ENCODE measurements at places on chromosomes 4 and X.

GRCh38 chr4:77025643-77026321 is 50.0 kb downstream of the CCNI start:
- peak; percentile 48 for DNase-seq

- DNase-seq: no peak
These were observed 30.9 kb downstream of the FAM9C start for GRCh38 chrX:13013363-13014110.

- no peak for DNase-seq
These were observed 191.3 kb downstream of the SMIM20 start for GRCh38 chr4:26105337-26105736.

- peak; percentile 65 for DNase-seq
These were observed 285.4 kb upstream of the BOD1L1 start for GRCh38 chr4:13912966-13913365.

DNA sequence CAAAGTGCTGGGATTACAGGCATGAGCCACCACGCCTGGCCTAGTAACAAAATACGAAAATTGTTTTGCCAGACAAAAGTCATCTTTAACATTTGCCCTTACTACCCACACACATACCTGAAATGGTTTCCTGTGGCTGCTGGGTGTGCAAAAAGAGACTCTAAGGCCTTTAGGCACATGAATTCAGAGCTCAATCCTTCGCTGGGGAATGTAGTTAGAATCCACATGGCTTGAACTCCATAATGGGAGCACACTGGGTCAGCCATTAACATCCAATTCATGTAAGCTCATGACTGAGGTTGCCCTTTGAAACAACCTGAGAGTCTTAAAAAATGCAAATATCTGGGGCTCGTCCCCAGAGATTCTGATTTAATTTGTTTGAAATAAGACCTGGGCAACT is 87.8 kb downstream of the HPGD start:
- no peak for DNase-seq

DNA sequence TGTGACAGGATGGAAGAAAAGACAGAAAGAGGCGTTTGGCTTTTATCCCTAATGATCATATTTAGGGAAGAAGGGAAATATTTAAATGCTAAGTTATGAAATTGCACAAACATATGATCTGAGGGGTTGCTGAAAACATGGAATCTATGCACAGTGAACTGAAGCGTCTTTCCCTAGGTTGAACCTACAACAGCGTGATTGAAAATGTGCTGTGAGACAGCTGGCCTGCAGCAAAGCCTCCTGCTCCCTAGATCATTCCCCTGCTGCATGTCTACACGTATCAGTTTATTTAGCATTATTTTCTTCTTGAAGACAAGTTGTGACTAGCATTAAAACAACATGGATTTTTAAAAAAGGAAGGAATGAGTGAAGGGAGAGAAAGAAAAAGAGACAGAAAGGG is 272.5 kb upstream of the TRAM1L1 start:
- DNase-seq: no peak

Data from HCEC 1CT (cell line).